ENCODE measurements at places on chromosomes 3 and 15. TPM values are rescaled to one million over a fixed set of nuclear protein-coding genes. Genes with fewer than 3 reads are reported as not detected.

ERICH6 gene
- not detected for total RNA-seq

LRRN1 gene
- 1.8 TPM for total RNA-seq

DNA sequence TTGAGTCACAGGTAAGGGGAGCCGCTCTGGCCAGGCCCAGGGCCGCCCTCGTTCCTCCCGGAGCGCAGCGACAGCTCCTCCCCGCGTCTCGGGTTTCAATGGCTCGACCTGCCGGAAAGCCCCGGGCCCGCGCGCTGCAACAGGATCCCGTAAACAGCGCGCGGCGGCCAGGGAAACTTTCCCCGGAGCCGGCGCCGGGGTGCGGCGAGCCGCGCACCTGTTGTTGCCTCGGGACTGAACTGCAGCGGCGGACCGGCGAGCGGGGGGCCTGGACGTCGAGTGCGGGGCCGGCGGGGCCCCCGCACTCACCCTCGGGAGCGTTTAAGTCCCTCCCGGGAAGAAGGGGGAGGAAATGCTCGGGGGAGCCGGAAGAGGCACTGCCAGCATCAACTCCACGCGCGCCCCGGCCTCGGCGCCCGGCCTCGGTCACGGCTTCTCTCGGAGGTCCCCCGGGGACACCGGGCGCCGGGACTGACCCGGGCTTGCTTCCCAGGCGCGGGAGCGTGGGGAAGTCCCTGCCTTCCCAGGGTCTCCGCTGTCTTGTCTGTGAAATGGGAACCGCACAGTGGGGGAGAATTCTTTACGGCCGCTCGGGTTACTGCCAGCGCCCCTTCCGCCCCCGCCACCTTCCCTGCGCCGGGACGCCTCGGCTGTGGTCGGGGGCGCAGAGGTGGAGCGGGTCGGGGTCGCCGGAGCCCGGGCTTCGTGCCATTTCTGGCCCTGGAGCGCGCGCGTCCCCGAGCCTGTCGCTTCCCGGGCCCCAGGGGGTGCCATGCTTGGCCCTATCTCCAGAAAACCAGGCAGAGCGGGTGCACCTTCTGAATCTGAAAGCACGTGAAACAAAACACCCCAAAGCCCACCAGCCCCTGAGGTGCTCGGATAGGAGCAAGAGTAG is 7.5 kb upstream of the PGPEP1L start:
- DNase-seq = peak; percentile 34

GRCh38 chr3:188528396-188528795 is 374.4 kb downstream of the LPP start:
- DNase-seq = no peak

GRCh38 chr3:78845605-78846004 is 922.2 kb downstream of the ROBO1 start:
- no peak for DNase-seq

DNA sequence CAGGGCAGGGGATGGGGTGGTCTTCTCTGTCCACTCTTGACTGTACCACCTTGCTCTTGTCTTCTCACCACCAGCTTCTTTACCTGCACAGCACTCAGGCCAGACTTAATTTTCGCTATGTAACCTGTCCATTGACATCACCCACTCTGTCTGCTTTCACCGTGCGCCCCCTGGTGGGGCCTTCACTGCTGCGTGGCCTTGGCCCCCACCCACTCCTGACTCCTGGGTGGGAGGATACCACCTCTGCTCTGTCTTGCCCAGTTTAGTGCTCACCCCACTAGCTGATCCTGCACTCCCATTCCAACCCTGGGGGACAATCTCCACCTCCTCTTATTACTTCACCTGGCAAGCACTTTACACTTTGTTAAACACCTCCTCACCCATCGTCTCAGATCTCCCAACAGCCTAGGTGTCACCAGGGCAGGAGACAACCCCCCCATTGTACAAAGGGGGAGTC is 17.7 kb downstream of the PTH1R start:
- DNase-seq = peak; percentile 82

DNA sequence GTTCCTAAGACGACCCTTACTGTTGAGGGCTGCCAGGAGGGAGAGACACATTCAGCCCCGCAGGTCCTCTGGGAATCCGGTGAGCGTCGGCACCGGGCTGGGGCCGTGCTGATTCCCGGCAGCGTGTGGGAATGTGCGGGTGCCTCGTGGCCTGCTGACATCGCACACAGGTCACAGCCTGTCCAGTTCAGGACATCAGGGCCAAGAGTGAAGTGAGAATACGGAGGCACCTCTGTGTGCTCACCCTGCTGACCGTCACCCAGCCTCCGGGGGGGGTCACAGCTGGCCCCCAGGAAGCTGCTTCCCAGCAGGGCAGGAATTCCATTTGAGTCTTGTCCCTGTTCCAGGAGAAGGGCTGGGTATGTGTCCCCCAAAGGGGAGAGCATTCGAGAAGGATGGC is 53.6 kb downstream of the PGPEP1L start:
- no peak for DNase-seq

GRCh38 chr15:80289528-80290495 is 37.8 kb upstream of the CTXND1 start:
- DNase-seq = no peak

- DNase-seq = no peak
Measured at GRCh38 chr3:96416549-96417255, 397.7 kb upstream of the EPHA6 start.

GRCh38 chr15:77482570-77482969 is 61.9 kb downstream of the HMG20A start:
- no peak for DNase-seq

- no peak for DNase-seq
Measured at GRCh38 chr3:103977417-103977816, 1389.3 kb upstream of the ALCAM start.
